NK-92 treated with Interleukin-12 subunit alpha and Interleukin-12 subunit beta, amount 100 ng/mL, for 24 hours (cell line): ENCODE measurements at places on chromosomes 12 and 14.

DNA sequence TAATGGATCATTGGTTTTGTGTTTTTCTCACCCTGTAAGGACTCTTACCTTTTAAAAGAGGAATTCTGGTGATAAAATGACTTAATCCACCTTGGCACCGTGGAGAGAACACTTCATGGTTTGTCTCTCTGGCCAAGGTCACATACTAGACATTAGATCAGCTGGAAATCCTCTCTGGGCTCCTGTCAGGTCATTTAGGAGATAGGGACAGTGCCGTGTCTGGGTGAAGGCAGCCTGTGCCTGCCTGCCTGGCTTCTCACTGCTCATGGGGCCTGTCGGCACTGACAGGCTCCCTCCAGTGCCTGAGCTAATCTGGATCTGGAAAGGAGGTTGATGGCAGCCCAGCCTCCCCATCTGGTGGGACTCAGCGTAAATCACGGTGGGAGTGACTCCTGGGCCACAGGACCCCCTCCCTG is 5.7 kb downstream of the CRADD start:
- no peak for DNase-seq

- DNase-seq, result no peak
Observed at GRCh38 chr14:96204151-96205058, at the start of gene BDKRB2. TSS of gene BDKRB2 (plus strand) at chr14:96204839. CDS start at chr14:96237108, 32,269 bp downstream.

DNA sequence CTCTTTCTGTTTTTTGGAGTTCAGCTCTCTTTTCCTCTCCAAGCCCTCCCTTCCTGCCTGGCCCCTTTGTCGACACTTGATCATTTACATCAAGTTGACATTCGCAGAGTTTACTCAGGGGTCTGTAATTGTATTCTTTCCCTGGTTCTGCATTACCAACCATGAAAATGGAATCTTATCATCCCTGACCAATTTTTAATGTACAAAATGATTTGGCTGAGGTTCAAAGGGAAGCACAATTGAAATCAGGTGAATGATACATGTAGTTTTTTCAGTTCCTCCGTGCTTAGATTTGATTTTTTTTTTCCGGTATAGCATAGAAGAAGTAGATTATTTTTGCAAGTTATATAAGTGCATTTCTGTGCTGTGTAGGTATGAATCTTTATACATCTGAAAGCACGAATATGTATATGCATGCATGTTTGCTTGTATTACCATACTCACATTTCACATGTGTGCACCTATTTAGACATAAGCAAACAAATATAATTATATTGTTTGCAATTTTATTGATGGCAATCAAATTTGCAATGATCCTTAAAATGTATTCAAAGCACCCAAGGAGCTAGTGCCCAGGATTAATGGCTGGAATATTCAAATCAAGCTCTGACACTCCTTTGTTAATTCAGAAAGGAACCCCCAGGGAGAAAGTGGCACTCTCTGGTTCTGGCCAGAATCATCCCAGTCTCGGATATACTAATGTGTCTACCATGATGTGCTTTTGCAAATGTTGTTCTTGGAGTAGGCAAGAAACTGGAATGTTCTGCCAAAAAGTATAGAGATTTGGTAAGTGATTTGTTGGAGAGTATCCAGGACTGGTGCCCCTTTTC is 189.3 kb downstream of the VRK1 start:
- no peak for DNase-seq

DNA sequence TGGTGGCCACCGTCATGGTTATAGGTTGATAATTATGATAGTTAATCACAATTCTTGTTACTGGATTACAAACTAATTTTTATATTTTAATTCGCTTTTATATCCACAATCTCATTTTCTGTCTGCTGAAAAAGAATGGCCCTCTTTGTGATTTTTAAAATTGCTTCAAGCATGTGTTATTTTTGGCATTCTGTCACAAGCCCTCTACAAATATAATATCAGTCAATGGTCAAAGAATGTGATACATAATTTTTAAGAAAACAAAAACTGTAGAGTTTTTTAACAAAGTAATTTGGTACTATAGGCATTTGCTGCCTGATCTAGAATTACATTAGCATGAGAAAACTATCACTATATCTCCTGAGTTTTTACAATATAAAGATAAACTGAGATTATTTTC is 352.0 kb upstream of the TMTC1 start:
- DNase-seq, result no peak

GRCh38 chr14:95490138-95490509 is 26.3 kb downstream of the SYNE3 start:
- DNase-seq, result no peak

GRCh38 chr14:75493592-75494087 is 28.6 kb upstream of the BATF start:
- DNase-seq, result no peak

- no peak for DNase-seq
Observed at GRCh38 chr12:87290505-87290904, 738.7 kb downstream of the C12orf50 start.

DNA sequence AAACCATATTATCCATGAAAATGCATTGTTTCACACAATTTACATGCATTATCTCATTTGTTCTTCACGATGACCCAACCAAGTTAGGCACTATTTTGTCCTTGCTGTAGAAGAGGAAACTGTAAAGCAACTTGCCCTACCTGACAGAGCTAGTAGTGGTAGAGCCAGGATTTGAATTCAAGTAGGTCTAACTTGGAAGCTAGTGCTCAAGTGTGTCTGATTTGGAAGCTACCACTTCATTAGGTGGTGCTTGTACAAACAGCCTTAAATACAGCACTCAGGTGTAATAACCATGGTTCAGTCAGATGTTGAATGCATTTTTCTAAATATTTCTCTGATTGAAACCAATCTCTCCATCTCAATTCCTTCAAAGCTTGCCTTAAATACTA is 123.6 kb downstream of the PAWR start:
- no peak for DNase-seq

DNA sequence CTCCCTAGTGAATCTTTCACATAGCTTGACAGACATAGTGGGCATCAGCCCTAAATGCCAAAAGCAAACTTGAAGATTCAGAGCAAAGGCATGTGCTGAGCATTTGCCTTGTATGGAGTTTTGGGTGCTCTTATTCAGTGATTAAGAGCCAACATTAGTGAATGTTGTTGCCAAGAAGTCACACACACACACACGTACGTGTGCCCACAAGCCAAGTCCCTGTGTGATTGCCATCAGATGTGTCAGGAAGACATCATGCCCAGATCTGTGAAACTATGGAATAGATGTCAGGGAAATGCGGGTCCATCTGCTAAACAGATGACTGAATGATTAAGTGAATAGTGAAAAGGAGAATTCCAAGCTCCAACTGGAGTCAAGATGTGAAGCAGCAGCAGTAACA is 149.0 kb downstream of the AKAP6 start:
- DNase-seq, result no peak

DNA sequence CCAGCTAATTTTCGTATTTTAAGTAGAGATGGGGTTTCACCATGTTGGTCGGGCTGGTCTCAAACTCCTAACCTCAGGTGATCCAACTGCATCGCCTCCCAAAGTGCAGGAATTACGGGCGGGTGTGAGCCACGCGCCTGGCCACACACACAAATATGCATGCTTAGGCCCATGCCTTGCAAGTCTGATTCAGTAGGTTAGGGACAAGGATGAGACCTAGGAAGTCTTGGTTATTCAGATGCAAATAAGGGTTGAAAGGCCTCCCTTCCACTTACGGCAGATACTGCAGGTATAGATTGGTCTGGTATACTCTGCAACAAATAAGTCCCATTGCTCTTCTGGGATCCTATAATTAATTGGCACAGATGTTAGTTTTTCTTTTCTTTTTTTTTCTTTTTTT is 32.9 kb downstream of the TXNRD1 start:
- no peak for DNase-seq

DNA sequence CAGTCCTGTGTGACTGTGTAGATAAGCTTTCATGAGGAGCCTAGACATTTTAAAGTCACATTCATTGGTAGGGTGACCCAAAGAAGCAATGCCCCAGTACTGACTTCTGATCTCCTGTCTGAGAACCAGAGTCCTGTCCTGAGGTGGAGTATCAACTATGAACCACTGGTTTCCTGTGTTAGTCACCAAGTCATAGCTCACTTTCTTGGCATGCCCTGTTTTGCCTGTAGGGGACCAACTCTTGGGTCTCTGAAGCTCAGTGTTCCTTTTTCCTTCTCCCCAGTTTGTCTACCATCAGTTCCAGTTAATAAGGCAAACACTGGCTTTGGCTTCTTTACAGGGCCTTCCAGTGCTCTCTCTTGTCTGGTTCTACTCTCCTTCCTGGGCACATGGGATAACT is 97.4 kb downstream of the C12orf75 start:
- DNase-seq, result no peak

DNA sequence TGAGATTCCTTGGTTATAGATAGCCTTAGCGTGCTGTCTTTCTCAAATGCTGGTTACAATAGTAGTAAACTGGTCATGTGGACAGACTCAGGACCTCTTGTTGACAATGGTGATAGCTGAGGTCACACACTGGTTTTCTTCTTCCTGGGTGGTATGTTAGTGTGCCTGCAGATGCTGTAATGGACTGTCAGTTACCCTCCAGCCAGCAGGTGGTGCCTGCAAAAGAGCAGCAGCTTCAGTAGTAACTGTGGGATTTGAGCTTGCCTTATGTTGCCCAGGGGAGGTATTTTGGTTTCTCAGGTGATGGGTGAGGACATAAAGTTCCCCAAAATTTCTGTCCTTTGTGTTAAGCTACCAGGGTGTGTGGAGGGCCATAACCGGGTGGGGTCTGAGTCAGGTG is 33.7 kb upstream of the SCAF11 start:
- DNase-seq, result no peak

DNA sequence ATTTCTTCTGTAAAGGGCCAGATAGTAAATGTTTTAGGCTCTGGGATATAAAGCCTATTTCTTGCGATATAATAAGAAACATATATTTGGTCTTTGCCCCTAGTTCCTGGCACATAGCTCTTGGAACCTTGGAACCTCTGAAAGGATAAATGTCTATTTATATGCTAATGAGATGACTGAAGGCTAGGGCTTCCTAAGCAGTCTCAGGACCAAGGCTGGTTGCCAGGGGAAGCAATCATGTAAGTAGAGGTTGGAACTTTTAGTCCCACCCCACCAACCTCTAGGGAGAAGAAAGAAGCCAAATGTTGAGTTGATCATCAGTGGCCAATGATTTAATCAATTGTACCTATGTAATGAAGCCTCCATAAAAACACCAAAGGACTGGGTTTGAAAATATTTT is 26.6 kb upstream of the NFYB start:
- DNase-seq, result no peak

DNA sequence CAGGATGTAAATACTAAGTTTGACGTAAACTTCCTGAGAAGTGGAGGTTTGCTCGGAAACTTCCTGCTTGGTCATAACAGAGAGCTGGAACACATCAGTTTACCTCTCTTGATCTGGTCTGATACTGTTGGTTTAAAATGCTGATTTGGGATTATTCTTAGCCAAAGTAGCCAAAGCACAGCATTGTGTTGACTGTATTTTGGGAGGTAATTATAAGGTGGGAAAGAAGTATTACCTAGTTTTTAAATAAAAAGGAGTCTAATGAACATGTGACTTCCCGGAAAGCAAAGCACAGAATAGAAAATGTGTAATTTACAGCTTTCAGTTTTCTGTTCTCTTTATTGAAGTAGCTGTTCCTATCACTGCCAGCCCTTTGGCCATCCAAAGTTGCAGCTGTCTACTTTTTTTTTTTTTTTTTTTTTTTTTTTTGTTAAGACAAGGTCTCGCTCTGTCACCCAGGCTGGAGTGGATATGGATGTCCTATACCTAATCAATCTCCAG is 52.2 kb upstream of the SRP54 start:
- no peak for DNase-seq

GRCh38 chr12:84502907-84503787 is 409.5 kb downstream of the SLC6A15 start:
- DNase-seq, result no peak

- no peak for DNase-seq
Observed at GRCh38 chr14:24394275-24394674, 4.5 kb upstream of the NYNRIN start.

- DNase-seq, result no peak
Observed at GRCh38 chr12:15446807-15447206, 124.5 kb downstream of the PTPRO start.
